ENCODE measurements at places on chromosomes 2 and 18. TPM values are rescaled to one million over a fixed set of nuclear protein-coding genes. Genes with fewer than 3 reads are reported as not detected.

CFAP65 gene
- total RNA-seq, result not detected

LYPD6B gene
- not detected for total RNA-seq

SCYGR4 gene
- total RNA-seq, result not detected

DOCK10 gene
- total RNA-seq, result 2.4 TPM

RESP18 gene
- not detected for total RNA-seq

CELF4 gene
- not detected for total RNA-seq

TTN gene
- under 0.01 TPM for total RNA-seq

GLI2 gene
- total RNA-seq, result 6.6 TPM

RBM44 gene
- not detected for total RNA-seq

SERPINB3 gene
- total RNA-seq, result not detected

RUFY4 gene
- total RNA-seq, result not detected

CXCR1 gene
- total RNA-seq, result not detected

STAT4 gene
- total RNA-seq, result 7.8 TPM

DNER gene
- 14.1 TPM for total RNA-seq

FZD7 gene
- total RNA-seq, result 3.2 TPM

ASB18 gene
- not detected for total RNA-seq

MEP1B gene
- total RNA-seq, result not detected

REEP1 gene
- total RNA-seq, result not detected

CERS6 gene
- 21.7 TPM for total RNA-seq

TANC1 gene
- total RNA-seq, result 34.5 TPM

GPD2 gene
- 54.7 TPM for total RNA-seq

GAREM2 gene
- total RNA-seq, result 6.0 TPM

MFF gene
- 117 TPM for total RNA-seq

IL1R2 gene
- 4.9 TPM for total RNA-seq

TMEM200C gene
- not detected for total RNA-seq

CD226 gene
- not detected for total RNA-seq

SIX3 gene
- not detected for total RNA-seq

NEDD4L gene
- total RNA-seq, result 10.5 TPM

SERPINB13 gene
- not detected for total RNA-seq

ASB3 gene
- total RNA-seq, result 10.4 TPM

SPC25 gene
- 2.1 TPM for total RNA-seq

ANTXR1 gene
- 132 TPM for total RNA-seq

VSNL1 gene
- not detected for total RNA-seq

TYMS gene
- 13.7 TPM for total RNA-seq

CFC1 gene
- not detected for total RNA-seq

NEB gene
- under 0.01 TPM for total RNA-seq

NGEF gene
- total RNA-seq, result 0.32 TPM

FBXO15 gene
- total RNA-seq, result not detected

ANKRD53 gene
- total RNA-seq, result under 0.01 TPM

NOL4 gene
- not detected for total RNA-seq

ARL5A gene
- total RNA-seq, result 27.7 TPM

DTNA gene
- 2.4 TPM for total RNA-seq

OSR1 gene
- total RNA-seq, result 72.7 TPM

GTF2A1L gene
- 1.3 TPM for total RNA-seq

MAP3K19 gene
- not detected for total RNA-seq

FLACC1 gene
- 1.4 TPM for total RNA-seq

All from cardiac atrium fibroblast (primary cell).